Activated B cell treated with CpG ODN at 0.5 μM for 24 hours (primary cell): ENCODE measurements at places on chromosomes 1 and 21. TPM values are rescaled to one million over a fixed set of nuclear protein-coding genes. Genes with fewer than 3 reads are reported as not detected.

The OR2T29 gene
- total RNA-seq, result 2.0 and 2.1 TPM in 2 replicates

- H3K36me3 ChIP-seq, result peaks cover 6% of the 10 kb centered on the region
- H3K4me3 ChIP-seq, result no peak overlapping the region
- H3K27me3 ChIP-seq, result no peaks in the 10 kb centered on the region
Measured at GRCh38 chr1:84247425-84248220, 53.9 kb upstream of the SAMD13 start.

GRCh38 chr1:103218369-103218768 is 110.0 kb upstream of the COL11A1 start:
- H3K36me3 ChIP-seq, result no peaks in the 10 kb centered on the region
- DNase-seq, result no peak
- no peak overlapping the region for H3K4me3 ChIP-seq
- no peak overlapping the region for H3K27ac ChIP-seq
- no peaks in the 10 kb centered on the region for H3K4me1 ChIP-seq

DNA sequence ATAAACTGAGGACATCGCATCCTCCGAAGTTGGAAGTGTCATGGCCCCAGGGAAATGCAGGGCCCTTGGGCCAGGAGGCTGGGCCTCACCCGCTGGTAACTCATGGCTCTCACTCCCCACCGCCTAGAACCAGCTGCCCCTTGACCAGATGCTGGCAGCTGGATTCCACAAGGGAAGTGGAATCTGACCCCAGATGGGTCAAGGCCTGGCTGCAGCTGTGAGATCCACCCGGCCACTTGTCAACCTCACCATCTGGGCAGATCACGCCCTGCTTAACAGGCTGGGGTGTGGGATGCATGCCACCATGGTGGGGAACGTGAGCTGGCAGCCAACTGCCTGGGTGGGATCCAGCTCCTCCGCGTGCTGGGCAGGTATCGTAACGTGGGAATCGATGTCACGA is 25.5 kb downstream of the KCNAB2 start:
- peaks cover 46% of the 10 kb centered on the region for H3K36me3 ChIP-seq
- no peak overlapping the region for H3K27ac ChIP-seq
- no peaks in the 10 kb centered on the region for H3K27me3 ChIP-seq
- no peak overlapping the region for H3K4me3 ChIP-seq
- no peaks in the 10 kb centered on the region for H3K4me1 ChIP-seq

DNA sequence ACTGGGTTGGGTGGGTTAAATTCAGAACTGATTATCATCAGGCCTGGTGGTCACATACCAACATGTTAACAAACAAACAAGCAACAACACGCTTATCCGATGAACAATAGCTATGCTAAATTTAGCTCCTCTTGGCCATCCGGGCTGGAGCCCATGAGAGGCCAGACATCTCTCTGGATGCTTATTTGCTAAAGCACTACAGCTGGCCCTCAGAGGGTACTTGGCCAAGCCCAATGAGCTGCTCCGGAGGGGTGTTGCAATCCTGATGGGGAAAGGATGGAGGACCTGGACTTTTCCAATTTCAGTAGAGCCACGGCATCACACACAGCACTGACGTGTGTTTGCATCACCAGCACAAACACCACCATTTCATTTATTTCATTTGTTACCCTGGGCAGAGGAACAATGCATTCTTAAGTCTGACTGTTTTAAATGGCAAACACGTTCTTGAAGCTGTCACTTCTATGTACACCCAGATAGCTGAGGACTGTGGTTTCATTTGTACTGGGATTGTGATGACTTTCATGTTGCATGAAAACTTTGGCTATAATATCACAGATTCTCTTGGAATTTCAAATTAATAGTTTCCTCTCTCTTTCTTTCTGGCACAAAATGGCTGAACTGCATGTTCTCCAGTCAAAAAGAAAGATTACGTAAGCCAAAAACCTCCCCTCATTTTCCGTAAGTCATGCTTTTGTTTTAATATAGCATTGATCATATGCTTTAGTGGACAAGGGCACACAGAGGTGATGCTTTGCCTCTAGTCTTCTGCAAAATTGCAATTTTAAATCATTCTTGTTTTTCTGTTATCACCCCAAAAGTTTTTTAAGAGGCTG is 359.8 kb upstream of the KAZN start:
- peaks cover 3% of the 10 kb centered on the region for H3K27me3 ChIP-seq
- no peak for DNase-seq
- H3K36me3 ChIP-seq, result no peaks in the 10 kb centered on the region
